ENCODE measurements at places on chromosomes 5 and 9.

DNA sequence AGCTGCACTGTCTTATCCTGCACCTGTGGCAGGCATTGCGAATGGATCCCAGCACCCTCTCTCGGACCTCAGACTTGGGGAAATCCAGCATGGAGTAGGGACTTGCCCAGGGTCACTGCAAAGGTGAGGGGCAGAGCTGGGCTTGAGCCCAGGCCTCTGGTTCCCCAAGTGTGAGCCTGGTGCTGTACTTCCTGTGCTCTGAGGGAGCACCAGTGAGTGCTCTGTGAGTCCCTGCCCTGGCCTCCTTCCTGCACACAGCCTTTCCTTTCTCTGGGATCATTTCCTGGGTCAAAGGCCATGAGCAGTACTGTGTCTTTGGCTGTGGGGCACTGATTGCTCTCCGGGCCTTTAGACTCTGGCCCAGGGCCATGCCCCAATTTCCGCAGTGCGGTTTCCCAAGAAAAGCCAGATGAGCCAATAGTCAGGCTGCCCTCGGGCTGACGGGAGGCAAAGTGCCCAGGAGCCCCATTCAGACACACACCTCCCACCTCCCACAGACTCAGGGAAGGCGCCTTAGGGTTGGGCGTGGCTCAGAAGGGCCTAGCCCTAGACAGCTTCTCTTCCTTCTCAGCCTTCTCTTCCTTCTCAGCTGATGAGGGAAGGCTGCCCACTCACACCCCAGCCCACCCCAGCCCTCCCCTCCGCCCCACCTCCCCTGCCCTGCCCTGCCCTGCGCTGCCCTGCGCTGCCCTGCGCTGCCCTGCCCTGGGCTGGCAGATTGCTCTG is 23.3 kb upstream of the TRIM14 start:
- no peak for DNase-seq

DNA sequence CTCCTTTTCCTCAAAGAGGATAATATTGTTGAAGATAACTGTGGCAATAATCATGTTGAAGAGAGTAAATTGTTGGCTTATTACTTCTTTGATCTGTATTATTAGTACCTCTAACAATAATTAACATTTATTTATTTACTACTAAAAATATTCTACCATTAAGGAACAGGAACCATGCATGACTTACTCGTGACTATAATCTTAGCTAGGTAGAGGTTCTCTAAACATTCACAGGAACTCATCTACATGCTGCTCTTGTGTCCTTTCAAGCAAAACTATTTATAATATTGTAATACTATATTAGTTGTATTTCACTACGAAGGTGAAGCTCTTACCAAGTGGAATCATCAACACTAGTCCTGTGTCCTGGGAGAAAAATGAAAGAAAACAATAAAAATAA is 3.1 kb downstream of the SOX30 start:
- DNase-seq = no peak

- DNase-seq = no peak
Observed at GRCh38 chr9:123438321-123438720, 82.3 kb downstream of the CRB2 start.

DNA sequence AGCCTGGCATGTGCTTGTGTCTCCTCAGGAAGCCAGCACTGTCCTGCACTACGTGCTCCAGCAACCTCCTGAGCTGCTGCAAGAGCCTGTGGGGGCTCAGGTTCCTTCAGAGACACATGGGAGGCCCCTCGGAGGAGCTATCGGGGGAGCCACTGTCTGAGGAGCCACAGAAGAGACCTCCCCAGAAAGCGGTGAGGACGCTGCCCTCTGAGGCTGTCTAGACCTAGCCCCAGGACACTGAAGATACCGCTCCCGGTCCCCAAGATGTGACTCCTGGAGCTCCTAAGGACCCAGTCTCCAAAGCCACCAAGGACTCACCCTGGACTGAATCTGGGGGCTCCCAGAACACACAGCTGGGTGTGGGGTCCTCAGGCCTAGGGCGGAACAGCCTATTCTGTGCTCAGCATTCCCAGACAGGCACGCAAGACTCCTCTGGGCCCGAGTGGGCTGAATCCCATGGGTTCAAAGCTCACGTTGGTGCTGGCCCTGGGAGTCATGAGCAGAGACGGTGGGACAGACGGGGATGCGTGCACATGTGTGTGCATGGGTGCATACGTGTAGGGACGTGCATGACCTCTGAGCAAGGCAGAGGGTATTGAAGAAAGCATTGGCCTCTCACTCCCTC is 50.0 kb downstream of the HRH2 start:
- no peak for DNase-seq

- DNase-seq = no peak
Observed at GRCh38 chr5:81154725-81155124, 78.4 kb upstream of the CKMT2 start.

GRCh38 chr5:144189800-144190429 is 19.2 kb downstream of the KCTD16 start:
- peak; percentile 75 for DNase-seq

DNA sequence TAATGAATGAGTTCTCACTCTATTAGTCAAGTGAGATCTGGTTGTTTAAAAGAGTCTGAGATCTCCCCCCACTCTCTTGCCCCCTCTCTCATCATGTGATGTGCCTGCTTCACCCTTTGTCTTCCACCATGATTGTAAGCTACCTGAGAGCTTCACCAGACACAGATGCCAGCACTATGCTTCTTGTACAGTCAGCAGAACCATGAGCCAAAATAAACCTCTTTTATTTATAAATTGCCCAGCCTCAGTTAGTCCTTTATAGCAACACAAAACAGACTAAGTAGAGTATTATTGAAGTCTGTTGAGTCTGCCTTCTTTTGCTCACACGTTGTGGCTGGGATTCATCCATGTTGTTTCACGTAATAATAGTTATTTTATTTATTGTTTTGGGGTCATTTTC is 14.3 kb downstream of the CYSTM1 start:
- DNase-seq = no peak

- no peak for DNase-seq
Observed at GRCh38 chr5:58466939-58467338, 7.1 kb upstream of the PLK2 start.

- DNase-seq = no peak
Observed at GRCh38 chr5:138686668-138687067, 66.6 kb upstream of the CTNNA1 start.

Measured in stimulated activated CD8-positive, alpha-beta memory T cell treated with anti-CD3 and anti-CD28 coated beads, Interleukin-4, amount 100 ng/mL, for 4 hours (primary cell).